NCI-H524 treated with DMSO at 0.1 percent for 48 hours (cell line): ENCODE measurements at places on chromosomes 4 and X.

- DNase-seq, result no peak
Observed at GRCh38 chr4:13538427-13538973, 5.8 kb downstream of the NKX3-2 start.

DNA sequence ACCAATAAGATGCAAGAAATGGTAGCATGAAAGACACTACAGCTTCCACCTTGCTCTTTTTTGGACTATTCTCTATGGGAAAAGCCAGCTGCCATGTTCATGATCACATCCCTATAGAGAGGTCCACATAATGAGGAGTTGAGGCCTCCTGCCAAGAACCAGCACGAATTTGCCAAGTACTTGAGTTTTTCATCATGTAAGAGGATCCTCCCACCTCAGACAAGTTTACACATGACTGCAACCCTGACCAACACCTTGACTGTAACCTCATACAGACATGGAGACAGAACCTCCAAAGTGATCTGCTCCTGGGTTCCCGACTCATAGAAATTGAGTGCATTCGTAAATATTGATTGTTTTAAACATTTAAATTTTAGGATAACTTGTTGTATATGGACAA is 135.2 kb upstream of the TSPAN5 start:
- no peak for DNase-seq

- no peak for DNase-seq
Observed at GRCh38 chrX:25941559-25942250, 196.4 kb upstream of the MAGEB18 start.

- no peak for DNase-seq
Observed at GRCh38 chr4:189804894-189805293, 135.8 kb upstream of the FRG1 start.

- DNase-seq, result no peak
Observed at GRCh38 chr4:152202415-152202814, 333.5 kb downstream of the FBXW7 start.
